ENCODE measurements at places on chromosomes 4 and X. TPM values are rescaled to one million over a fixed set of nuclear protein-coding genes. Genes with fewer than 3 reads are reported as not detected.

DNA sequence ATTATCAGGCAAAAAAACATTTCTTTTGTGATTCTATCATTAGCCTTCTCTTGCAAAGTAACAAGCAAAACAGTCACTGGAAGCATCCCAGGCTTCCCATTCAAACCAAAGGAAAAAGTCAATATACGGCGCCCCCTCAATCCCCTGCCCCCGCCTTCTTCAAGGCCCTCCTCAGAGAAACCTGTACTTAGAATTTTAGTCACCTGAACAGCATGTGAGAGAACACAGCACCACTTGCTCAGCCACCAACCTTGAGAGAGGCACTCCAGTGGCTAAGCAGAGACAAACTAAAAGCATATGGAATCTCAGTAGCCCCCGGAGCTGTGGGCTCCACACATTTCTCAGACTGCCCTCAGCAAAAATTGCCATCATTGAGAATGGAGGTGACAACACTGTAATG, 25.2 kb downstream of the LEF1 start:
- no peak for DNase-seq

Gene ZFP92
- 1.6 TPM for total RNA-seq

DNA sequence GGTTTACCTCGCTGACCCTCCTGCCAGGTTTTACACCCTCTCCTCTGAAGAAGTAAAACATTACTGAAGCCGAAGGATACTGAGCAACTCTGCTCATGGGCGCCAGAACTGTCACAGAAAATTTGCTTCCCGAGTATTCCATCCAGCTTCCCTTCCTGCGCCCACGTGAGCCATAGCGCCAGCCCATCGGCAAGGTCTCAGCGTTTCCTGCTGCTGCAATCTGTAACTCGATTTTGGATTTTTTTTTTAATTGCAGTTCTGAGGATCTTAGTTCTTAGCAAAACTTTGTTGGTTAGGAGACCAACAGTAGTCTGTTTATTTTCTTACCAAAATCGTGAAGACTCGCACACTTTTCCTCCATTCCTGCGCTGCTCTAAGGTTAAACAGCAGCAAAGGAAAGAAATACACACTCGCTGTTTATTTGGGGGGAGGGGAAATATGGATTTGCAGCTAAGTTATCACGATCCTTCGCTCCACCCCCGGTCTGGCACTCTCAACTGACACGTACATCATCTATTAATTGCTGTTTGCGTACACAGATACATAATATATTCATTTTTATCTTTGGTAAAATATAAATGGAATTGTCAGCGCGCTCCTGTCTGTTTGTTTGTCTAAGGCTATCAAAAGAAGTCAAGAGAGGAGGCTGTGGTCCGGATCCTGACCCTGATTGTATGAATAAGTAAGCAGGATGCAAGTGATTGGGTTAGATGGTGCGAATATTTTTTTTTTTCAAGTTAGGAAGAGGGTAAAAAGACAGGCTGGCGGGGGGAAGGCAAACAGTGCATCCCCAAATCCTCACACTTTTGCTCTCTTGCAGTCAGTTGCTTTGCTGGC, at the start of gene TLL1:
TLL1 (plus strand) TSS at position 777 of the 837 bp plus-strand sequence. CDS start 668 bp downstream, outside the sequence.
- DNase-seq, result no peak

Gene SAP30
- total RNA-seq, result 2.5 TPM

DNA sequence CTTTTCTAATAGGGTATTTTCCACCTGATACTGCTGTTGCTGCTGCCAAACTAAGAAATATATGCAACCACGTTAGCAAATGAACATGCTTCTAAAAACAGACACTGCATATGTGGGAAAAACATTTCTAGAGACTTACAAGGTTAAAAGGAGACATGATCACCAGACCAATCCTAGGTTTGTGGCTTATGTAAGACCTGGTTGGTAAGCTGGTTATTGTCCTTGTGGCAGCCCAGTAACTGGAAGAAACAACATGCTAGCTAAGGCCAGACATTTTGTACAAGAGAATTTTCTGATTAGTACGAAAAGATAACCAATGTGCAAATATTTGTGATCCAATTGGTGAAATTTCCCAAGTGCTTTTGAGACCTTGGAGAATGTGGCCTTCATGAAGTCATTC, 112.0 kb downstream of the AFF2 start:
- no peak for DNase-seq

Gene MTTP
- not detected for total RNA-seq

- no peak for DNase-seq
Measured at GRCh38 chr4:80017125-80017854, 55.7 kb downstream of the ANTXR2 start.
